ENCODE measurements at places on chromosomes 11 and 22.

DNA sequence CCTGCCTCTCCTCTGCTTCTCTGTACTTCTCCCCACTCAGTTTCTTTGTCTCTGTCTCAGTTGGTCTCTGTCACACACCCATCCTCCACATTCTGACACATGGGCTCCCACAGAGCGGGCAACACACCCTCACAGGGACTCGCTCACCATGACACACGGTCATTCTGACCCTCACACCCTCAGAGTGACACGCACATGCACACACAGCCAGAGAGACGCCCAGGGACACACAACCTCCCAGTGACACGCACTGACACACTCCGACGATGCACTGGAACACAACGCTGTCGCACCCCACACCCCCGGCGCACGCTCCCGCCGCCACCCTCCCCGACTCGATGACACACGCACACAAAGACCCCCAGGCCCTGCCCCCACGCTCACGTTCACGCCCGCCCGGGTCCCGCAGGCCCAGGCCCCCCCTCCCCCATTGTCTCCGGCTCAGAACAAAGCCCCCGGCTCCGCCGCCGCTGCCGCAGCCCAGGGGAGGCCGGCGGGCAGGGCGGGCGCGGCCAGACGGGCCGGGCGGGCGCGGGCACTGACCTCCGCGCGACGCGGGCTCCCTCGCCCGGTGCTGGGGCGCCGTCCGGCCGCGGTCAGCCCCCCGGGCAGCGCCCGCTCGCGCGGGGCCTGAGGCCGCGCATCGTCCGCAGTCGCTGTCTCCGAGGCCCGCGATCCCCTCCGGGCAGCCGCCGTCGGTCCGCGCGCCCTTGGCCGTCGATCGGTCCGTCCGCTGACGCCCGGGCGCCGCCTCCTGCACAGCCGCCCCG is 404 bp downstream of the DCHS1 start:
- DNase-seq = peak; percentile 42

DNA sequence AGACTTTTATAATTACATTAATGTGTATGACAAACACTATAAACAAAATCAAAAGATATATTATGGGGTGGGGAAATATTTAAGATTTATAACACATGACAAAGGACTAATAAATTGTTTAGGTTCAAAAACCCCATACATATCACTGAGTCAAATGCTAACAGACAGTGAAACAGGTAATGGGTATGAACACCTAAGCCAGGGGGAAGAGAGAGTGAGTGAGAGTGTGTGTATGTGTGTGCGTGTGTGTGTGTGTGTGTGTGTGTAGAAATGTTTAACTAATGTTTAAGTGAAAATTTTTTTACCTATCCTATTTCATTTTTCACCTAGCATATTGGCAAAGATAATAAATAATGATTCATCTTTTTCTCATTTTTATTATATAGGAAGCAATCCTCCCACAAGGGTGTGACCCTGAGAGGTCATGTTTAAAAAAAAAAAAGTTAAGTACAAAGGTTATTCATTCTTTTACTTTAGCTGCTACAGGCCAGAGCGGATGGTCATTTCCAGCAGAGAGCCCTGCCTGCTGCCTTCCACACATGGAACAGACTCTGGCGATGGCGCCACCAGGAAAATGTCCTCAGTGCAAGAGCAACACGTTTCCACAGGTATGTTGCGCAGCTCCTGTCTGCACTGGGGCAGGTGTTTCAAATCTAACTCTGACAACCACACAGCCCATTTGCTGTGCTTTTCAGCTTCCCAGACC is 72.9 kb downstream of the PISD start:
- no peak for DNase-seq

DNA sequence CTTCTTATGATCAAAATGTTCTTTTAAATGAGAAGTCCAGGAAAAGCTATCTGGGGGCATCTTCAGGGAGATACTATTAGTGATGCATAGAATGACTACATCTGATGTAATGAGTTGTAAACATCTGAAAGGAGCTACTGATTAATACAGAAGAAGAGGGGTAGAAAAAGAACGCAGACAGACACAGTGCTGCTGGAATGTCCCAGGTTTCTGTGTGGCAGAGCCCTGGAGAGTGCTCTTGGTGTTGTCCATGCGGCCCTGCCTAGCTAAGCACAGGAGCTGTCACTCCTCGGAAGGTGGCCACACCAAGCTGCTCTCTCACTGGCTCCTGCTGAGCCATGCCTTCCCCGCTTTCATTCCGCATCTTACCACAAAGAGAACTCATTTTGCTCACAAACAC is 768.8 kb downstream of the OPCML start:
- DNase-seq = no peak

- DNase-seq = no peak
These were observed 55.0 kb upstream of the DEPDC7 start for GRCh38 chr11:32960553-32961164.

DNA sequence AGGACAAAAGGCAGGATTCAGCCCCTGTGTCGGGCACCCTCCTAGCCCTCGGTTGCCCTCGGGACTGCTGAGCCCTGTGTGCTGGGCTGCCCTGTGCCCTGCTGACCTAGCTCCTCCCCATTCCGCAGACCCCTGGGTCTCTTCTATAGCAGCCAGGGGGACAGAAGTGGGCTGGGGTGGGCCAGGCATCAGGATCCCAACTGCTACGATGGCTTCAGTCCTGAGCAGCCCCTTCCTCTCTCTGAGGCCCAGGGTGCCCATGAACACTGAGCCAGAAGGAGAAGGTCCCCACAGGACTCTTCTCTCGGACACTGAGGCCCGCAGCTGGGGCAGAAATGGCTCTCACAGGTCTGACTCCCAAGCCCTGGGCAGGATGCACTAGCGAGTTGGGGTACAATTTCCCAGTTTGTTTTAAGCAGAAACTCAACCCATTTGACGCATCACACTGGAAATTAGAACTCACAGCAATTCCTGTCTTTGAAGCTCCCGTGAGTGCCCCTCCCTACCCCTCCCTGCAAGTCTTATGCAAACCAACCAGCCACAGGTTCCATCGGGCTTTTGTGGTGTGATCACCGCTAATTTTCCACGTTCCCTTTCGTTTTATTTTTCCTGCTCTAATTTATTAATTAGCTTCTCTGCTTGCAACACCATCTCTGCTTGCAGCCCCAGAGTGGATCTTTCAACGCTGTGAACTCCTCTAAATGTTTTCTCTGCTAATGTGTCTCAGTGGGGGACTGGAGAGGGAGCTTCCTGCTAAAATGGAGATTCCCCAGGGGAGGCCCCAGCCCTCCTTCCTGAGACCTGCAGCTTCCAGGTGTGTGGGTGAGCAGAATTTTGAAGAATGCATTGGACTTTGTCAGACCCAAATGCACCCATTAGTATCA is 56.7 kb downstream of the PHF21B start:
- no peak for DNase-seq
